ENCODE measurements at places on chromosomes 6 and 20.

DNA sequence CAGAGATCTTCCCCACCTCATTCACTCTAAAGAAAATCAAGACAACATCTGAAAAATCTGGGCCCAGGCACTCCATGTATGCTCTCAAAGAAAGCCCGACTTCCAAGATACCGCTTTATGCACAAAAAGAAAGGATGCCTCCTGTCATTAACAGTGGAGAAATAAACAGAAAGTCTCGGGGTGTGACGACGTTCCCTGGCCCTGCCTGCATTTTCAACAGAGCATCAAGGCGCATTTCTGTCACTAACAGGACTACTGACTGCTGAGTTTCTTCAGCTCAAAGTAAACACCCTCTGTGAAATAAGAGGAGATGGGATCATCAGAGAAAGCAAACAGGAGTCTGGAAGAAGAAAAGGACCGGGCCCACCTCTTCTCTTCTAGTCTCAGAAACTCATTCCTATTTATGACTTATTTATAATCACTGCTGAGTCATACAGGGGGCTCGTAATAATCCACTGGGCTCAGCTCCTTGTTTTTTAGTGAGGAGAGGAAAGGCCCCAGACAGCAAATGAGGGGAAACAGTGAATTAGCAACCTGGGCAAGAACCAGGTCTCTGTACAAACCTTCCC, 99.7 kb downstream of the ZMYND8 start:
- no peak for DNase-seq

GRCh38 chr6:40550202-40551101, 36.7 kb downstream of the LRFN2 start:
- DNase-seq, result peak; percentile 47

DNA sequence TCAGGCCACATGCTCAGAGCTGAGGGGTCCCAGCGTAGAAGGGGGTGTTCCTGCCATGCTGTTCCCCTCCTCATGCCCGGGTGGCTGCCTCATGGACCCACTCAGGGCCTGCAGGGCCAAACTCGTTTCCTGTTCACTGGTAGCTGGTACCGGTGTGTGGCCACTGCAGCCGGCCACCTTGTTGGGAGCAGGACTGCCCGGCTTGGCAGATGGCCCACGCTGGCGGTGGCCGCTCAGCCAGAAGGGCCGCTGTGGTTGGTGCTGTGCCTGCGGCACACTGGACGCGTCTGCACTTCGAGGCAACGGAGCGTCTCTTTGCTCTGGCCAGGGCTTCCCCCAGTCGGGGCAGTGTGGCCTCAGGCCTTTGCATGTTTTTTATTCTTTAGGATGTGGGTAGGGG, 10.0 kb upstream of the COL20A1 start:
- no peak for DNase-seq

DNA sequence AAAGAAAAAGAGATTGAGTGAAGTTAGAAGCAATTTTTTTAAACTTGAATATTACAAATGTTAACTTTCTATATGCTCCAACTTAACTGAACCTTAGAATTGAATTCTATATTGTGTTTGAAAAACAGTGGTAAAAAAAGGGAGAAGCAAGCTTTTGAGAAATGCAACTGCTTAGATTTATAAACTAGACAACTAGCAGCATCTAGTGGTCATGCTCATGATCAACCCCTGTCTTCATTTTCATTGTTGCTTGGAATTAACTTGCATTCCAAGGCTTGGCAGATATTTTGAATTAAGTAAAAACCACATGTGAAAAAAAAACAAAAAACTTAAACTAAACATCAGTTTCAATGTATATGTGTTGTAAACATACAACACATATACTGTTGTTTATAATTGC, 113.1 kb downstream of the C6orf58 start:
- no peak for DNase-seq

GRCh38 chr6:6522709-6523108, 65.8 kb upstream of the LY86 start:
- no peak for DNase-seq

DNA sequence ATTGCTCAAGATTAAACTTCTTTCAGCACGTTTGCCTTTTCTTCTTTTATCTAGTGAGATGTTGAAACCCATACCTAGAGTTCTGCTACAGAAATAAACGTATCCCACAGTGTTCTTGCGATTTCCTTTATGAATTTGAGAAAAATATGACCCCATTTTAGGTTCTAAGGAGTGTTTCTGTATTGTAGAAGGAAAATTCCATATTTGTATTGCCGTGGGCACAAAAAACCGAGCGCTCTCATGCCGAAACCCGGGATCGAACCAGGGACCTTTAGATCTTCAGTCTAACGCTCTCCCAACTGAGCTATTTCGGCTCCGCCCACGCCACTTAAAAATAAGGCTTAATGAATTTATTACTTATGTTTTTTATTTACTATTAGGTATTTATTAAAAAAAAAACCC, 23.7 kb downstream of the ZNF311 start:
- DNase-seq, result no peak

DNA sequence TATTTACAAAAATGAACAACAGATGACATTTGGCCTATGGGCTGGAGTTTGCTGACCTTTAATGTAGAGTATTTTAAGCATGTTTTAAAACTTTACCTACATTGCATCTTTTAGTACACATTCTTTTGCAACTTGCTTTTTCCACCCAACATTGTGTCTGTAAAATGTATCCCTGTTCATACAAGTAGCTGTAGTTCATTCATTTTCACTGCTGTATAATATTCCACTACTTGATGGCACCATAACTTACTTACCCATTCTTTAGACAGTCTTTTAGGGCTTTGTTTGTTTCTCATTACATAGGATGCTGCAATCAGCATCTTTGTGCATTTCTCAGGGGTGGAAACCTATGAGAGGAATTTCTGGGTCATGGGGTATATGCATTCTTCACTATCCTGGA, 115.1 kb downstream of the EYA2 start:
- no peak for DNase-seq

Data from GM20000 (cell line).